ENCODE measurements at places on chromosomes 13 and 19. TPM values are rescaled to one million over a fixed set of nuclear protein-coding genes. Genes with fewer than 3 reads are reported as not detected.

DNA sequence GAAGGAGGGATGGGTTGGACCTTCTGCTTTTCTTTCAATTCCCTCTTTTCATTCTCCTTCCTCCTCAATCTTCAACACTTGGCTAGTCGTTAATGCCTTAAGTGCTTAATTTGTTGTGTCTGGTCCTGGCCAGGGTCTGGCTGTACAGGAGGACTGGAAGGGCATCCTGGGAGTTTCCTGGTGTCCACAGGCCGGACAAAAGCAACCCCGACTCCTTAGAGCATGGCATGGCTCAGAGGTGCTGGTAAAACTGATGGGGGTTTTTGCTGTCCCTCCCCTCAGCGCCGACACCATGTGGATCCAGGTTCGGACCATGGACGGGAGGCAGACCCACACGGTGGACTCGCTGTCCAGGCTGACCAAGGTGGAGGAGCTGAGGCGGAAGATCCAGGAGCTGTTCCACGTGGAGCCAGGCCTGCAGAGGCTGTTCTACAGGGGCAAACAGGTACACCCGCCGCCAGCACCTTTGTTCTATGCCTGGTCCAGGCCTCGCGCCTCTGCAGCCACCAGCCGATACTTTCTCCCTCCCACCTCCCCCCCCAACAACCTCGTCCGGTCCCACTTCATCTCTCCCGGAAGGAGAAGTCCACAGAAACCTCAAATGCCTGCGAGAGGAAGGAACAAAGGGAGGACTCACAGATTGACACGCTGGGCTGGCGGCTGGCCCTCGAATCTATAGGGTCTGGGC, 1.4 kb downstream of the UHRF1 start:
- peak; percentile 62 for DNase-seq

The ZNF99 gene
- polyA plus RNA-seq, result not detected

- DNase-seq, result no peak
Observed at GRCh38 chr19:2982561-2982960, 5.2 kb downstream of the TLE6 start.

DNA sequence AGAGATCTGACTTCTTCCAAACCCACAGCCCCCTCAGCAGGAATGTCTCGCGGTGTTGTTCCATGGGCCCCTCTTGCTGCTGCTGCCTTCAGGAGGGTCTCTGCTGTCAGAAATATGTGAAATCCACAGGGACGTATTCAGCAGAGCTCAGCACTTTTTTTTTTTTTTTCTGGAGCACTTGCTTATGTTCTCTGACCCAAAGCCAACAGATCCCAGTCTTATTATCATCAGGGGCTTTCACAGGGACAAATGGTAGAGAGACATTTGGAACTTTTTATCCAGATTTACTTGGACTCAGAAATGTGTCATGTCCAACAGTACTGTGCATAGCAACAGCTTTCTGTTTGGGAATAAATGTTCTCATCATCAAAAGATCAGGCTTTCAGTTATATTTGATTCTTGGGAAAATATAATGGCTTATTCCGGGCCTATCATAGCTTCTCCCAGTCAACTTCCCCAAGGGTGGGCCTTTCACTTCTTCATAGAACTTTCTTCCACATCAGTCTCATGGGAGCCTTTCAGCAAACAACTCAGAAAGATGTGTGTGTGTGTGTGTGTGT, 332.7 kb downstream of the ZNF536 start:
- DNase-seq, result no peak

GRCh38 chr13:107977071-107977574, 238.2 kb downstream of the LIG4 start:
- no peak for DNase-seq

The LMTK3 gene
- polyA plus RNA-seq, result 3.2 TPM

The KLK2 gene
- 0.15 TPM for polyA plus RNA-seq

The SGCG gene
- not detected for polyA plus RNA-seq

All from SK-N-SH (cell line).